ENCODE measurements at places on chromosomes 2 and 18. TPM values are rescaled to one million over a fixed set of nuclear protein-coding genes. Genes with fewer than 3 reads are reported as not detected.

Gene ERMN
- polyA plus RNA-seq = not detected

Gene LHCGR
- not detected for polyA plus RNA-seq

- H3K36me3 ChIP-seq = no peaks in the 10 kb centered on the region
- H3K4me3 ChIP-seq = no peak overlapping the region
- peaks cover 57% of the 10 kb centered on the region for H3K4me1 ChIP-seq
These were observed 243.5 kb downstream of the GBX2 start for GRCh38 chr2:235924675-235925063.

DNA sequence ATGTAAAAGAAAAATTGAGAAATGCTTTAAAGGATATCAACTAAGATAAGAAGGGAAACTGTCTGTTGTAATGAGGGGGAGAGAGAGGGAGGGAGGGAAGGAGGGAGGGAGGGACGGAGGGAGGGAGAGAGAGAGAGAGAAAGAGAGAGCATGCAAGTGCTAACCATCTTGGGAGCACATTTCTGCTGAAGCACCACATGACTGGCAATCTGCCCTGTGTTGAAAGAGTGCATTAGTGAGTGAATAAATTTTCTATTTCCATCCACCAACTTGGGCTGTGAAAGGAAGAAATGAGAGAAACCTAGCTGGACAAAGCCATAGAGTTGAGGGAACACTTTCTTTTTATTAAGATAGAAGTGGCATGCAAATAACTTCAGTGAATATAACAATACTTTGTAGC, 110.7 kb downstream of the TMX3 start:
- no peaks in the 10 kb centered on the region for H3K27me3 ChIP-seq
- H3K4me3 ChIP-seq = no peak overlapping the region
- H3K4me1 ChIP-seq = no peaks in the 10 kb centered on the region
- no peak for DNase-seq

DNA sequence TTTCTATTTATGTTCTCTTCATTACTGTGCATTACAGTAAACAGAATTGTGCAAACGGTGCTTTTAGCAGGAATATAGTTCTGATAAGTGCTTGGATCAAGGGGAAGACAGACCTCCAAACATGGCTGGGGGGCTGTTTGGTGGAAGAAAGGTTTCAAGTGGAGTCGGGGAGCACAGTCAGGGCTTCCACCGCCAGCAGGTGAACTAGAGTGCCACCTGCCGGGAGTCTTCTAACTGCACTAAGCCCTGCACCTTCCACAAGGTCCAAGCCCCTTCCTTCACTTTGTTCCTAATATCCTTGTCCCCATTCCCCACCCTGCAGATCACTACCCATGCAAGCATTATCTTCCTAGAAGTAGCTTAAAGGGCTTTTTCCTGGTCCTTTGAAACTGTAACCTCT, 11.1 kb downstream of the ONECUT2 start:
- peak; percentile 31 for DNase-seq
- H3K36me3 ChIP-seq = peaks cover 4% of the 10 kb centered on the region
- H3K4me3 ChIP-seq = 0 out of 2 replicates have a peak overlapping the region, but pooled peaks have one; percentile 13
- no peaks in the 10 kb centered on the region for H3K27me3 ChIP-seq
- H3K27ac ChIP-seq = peak overlapping the region; percentile 71

DNA sequence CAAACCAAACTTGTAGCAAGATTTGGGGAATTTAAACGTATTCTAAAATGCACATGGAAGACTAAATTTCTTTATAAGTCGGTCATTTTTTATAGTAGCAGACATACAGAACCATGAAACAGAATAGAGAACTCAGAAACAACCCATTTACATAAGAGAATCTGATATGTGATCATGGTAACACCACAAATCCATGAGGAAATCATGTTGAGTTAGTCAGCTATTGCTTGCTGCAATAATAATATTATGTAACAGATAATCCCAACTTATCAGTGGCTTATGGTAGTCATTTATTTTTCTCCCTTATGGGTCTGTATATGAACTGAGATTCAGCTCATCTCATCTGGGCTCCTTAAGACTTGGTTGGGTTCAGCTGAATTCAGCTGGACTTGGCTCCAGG, 103.4 kb upstream of the SERTAD2 start:
- no peak overlapping the region for H3K4me3 ChIP-seq
- H3K4me1 ChIP-seq = peaks cover 9% of the 10 kb centered on the region
- no peak overlapping the region for H3K27ac ChIP-seq
- H3K36me3 ChIP-seq = no peaks in the 10 kb centered on the region
- no peak for DNase-seq
